CD4-positive, alpha-beta T cell treated with Interleukin-6 at 100 ng/mL for 8 hours (primary cell): ENCODE measurements at places on chromosomes 4 and X.

- DNase-seq: no peak
Observed at GRCh38 chrX:136766785-136767103, 14.0 kb downstream of the ARHGEF6 start.

GRCh38 chr4:41575207-41575606 is 37.2 kb downstream of the LIMCH1 start:
- DNase-seq: no peak

GRCh38 chr4:82797405-82798111 is 1.0 kb downstream of the SCD5 start:
- DNase-seq: no peak

- peak; percentile 11 for DNase-seq
Observed at GRCh38 chrX:10722851-10723250, 102.5 kb upstream of the MID1 start.

DNA sequence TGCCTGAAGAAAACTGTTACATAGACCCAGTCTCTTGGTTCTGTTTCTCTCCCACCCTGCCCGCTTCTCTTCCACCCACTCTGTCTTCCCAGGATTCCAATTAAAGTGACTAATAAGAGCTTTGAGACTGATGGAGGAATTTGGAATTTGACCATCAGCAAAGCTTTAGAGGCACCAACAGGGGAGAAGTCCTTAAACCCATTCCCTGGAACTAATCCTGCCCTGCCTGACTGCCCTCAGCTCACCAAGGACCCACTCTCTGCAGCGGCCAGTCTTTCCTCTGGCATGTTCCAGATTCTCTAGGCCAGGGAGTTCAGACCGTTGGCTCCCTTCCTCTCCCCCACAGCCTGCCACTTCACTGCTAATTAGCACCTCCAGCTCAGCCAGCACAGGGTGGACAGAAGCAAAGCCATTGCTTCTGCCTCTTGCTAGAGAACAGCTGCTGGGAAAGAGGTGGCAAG is 23.9 kb downstream of the SCD5 start:
- DNase-seq: no peak

- DNase-seq: no peak
Observed at GRCh38 chr4:140251571-140251970, 97.6 kb upstream of the MAML3 start.

DNA sequence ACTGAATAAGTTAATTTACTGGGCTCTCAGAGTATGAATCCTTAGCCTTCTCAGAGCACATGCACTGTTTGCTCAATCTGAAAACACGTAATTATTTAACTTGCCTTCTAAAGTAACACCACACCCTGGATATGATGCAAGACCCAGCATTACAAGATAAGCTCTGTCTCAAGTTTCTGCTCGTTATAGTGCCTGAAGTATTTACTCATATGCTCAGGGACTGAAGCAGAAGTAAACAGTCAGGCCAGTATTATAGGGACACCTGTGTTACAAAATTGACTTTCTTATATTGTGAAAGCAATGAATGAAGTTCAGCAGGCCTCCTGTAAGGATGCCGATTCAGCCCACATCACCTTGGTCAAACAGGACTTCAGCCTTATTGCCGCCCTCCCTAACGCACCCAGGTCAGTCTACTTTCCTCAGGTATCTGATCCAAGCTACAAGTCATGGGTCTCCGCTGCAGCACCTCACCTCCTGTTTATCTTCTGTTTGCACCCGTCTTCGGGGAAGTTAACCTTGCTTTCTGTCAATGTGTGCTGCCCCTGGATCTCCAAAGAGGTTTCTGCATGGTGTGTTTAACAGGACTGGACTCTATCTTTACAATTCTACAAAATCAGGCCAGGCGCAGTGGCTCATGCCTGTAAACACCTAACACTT is 42.8 kb upstream of the KLF3 start:
- no peak for DNase-seq

DNA sequence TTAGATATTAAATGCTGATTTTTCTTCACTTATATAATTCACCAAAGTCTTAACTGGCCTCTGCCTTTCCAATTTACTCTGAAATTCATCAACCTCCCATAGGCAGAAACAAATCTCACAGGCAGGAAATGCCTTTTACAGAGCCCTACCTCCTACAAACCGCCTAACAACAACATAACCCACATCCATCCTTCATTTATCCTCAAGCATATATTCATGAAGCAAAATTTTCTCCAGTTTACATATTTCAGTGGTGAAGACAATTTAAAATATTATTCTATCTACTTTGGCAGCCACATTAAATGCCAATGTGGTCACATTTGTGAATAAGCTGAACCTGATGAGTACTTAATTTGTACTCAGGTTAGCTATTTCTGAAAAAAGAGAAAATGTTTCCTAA is 30.3 kb downstream of the SEPSECS start:
- no peak for DNase-seq

DNA sequence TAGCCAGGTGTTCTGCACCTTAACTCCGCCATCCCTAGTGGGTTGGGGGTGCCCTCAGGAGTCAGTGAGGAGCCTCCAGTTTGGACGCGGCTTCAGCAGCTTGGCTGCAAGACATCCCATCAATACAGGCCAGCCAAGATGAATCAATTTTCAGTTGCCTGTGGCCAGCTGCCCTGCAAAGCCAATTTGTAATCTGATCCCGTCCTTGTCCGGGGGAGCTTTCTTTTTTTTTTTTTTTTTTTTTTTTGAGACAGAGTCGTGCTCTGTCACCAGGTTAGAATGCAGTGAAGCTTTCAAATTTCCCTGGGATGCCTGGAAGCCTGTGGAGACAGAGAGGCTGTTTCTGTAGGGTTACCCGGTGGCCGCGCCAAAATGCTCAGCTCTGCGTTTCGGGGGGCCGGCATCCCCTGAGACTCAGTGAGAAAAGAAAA is 192.5 kb downstream of the ASMT start:
- no peak for DNase-seq

- DNase-seq: no peak
Observed at GRCh38 chr4:36508394-36508793, 227.0 kb downstream of the DTHD1 start.

DNA sequence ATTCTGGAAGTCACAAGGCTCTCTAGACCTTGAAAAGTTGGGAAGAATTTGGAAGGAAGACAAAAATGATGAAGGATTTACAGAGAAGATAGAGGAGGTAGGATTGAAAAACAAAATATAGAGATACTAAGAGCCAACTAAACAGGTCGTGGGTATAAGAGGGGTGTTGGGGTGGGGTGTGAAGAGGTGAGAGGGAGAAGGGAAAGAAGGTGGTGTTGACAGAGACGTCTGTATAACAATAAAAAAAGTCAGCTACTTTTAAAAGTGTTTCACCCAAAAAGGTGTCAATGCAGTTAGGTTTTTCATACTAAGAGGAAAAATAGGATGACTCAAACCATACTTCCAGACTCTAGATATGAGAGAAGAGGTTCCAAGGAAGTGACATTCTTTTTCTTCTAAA is 33.0 kb upstream of the MAP3K15 start:
- no peak for DNase-seq

GRCh38 chr4:19324184-19324583 is 927.5 kb upstream of the SLIT2 start:
- DNase-seq: no peak

DNA sequence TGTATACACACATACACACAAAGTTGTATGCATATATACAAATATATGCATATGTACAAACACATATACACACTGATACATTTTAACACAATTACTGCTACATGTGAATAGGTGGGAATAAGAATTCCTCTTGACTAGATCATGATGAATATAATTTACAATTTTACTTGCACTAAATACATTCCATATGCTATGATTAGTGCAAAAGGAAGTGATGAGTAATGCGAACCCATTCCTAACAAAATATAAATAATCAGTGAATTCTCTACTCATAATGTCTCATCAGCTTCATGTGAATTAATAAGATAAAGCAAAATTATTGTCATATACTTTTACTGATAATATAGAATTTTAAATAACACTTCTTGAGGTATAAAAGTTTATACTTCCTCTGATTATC is 1077.3 kb upstream of the PCDH10 start:
- DNase-seq: no peak

DNA sequence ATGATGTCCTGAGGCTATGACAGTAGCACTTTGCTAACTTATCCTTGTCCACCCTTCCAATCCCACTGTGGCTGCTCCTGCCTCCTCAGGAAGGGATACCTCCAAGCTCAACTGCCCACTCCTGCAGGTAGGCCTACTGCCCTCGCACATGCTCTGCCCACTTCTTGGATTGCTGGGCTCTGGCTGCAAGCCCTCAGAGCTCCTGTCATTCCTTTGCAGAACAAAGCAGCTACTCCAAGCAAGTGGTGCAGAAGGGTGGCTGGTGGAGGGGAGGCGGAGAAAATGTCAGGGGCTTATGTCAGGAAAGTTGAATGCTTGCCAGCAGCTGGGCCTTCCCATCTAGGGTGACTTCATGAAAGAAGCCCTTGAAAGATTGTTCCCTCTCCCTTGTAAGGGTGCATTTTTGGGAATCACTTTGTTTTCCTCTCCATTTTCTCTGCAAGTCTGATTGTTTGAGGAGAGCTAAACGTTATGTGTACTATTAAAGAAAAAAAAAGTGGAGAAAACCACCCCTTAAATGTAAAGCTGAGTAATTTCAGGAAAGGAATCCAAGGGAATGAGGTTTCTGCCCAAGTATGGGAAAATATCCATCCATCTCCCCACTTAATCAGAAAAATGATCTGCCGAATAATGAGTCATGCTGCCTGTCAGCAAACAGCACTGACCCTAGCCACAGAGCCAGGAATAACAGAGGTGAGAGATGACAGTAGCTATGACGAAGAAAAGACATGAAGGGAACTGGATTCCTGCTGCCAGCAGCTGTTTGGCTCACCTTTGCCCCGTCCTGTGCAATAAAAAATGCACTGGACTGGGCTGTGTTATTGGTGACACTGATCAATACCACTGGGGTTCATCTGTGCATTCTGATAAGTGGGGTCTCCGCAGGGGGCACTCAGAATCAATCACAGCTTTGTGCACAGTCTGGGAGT is 102.0 kb downstream of the RTL5 start:
- DNase-seq: no peak

DNA sequence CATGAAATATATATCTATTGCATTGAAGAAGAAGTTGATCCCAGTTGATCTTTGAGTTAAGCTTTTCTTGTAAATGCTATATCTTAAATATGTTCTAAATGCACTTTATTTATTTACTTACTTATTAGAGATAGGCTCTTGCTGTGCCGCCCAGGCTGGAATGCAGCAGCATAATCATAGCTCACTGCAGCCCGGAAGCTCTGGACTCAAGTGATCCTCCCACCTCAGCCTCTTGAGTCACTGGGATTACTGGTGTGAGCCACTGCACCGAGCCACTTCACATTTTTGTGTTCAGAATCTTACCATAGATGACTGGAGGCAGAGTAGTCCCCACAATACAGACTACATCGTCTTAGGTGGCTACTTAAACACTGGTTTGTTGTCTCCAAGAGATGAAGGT is 324.3 kb upstream of the SLIT2 start:
- no peak for DNase-seq

- no peak for DNase-seq
Observed at GRCh38 chr4:102137217-102137616, 208.1 kb downstream of the SLC39A8 start.

DNA sequence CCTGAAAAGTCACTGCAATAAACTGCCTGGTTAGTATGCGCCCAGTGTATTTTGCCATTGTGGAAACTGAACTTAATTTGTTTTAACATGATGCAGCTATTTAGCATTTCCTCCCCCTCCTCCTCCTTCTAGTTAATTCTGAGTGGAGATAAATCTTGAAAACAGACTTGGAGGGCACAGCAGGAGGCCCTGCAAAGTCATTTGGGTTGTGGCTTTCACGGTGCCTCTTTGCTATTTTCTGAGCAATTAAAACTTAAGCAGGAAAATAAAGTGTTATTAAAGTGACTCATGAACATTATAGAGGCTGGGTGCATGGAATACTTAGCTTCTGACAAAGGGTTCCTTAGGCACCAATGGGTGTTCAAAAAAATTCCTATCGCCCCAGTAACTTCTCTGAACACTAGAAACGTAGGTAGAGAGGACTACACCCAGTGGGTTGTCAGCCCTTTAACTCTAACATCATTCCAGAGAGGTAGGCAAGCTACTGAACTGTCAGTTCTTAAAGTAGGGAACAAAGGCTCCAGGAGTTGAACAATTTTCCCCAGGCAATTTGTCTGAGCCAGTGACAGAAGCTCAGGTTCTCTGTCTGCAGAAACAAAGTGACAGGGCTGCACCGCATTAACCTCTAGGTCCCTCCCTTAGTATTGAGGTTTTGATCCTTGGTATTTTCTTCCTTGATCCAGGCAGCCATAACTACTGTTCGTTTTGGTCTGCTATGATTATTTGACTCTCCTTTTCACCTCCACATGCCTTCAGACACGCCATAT is 158.3 kb upstream of the KIT start:
- DNase-seq: no peak

- no peak for DNase-seq
Observed at GRCh38 chrX:129642641-129643040, 12.1 kb downstream of the APLN start.

- no peak for DNase-seq
Observed at GRCh38 chr4:176137631-176138030, 57.8 kb downstream of the SPATA4 start.

GRCh38 chr4:76148142-76148865 is at the start of gene NUP54:
TSS of gene NUP54 (minus strand) at chr4:76148397. CDS start at chr4:76148374, 23 bp downstream.
- DNase-seq: peak; percentile 92

GRCh38 chrX:85619962-85620361 is 240.5 kb upstream of the POF1B start:
- DNase-seq: no peak

- peak; percentile 8 for DNase-seq
Observed at GRCh38 chr4:38366997-38367396, 297.0 kb upstream of the KLF3 start.

DNA sequence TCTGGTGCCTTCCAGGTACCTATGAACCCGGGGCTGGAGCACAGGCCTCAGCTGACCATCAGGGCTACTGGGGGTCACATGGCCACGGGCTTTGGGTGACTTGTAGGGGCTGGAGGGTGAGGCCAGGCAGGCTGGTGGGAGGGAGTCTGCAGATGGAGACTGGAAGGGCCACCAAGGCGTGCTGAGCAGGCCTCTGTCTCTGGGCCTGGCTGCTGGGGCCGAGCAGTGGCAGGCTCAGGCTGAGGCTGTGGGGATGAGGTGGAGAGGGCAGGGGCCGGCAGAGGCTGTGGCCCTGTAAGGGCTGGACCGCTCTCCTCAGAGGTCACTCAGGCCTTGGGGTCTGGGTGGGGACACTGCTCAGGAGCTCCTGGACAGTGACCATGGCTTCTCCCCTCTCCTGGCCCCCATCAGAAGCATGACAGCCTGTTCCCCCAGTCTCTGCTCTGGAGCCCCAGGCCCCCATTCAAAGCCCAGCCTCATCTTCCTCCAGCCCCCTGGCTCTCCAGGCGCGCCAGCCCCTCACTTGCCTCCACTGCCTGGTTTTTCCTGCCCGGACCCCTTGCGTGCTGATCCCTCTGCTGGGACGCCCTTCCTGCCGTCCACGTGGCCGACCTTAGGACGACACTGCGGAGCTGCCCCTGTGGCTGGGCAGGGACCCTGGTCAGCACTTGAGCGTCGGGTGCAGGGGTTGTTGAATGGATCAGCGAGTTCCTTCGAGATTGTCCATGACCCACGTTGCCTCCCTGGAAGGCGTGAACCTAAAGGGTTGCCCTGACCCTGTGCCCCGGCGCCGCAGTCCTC is 11.1 kb upstream of the NAT8L start:
- no peak for DNase-seq

- no peak for DNase-seq
Observed at GRCh38 chr4:71355045-71355444, 16.2 kb downstream of the SLC4A4 start.

- DNase-seq: peak; percentile 22
Observed at GRCh38 chr4:36208893-36209473, 35.3 kb downstream of the ARAP2 start.

GRCh38 chrX:67684136-67684535 is 140.3 kb downstream of the AR start:
- DNase-seq: no peak

- no peak for DNase-seq
Observed at GRCh38 chr4:148757171-148757570, 315.0 kb upstream of the NR3C2 start.
